GM20000 (cell line): ENCODE measurements at places on chromosomes 3 and 15.

DNA sequence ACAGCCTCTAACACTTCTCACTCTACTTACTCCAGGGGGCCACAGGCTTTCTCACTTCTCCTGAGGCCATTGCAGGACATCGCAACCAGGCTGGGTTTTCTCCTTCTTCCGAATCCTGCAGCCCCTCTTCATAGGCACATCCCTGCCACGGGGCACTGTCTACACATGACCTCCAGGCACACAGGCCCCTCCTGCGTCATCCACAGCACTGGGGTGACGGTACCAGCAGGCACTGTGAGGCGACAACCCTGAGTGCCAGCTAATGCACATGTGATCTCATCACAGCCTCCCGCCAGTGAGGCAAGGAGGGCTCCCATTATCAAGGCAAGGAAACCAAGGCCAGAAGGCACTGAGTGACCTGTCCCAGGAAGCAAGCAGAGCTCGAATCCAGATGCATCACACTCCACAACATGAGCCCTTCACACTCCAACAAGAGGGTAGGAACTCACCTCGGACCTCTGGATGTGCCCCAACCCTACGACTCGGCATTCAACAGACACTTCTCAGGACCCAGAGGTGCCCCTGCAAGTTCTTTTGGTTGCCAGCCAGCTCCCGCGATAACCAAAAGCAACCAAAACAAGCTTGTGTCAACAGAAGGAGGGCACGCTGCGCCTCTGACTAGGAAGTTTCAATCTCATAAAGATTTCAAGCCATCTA is 16.7 kb downstream of the FAM174B start:
- no peak for DNase-seq

GRCh38 chr3:125085166-125085565 is 29.4 kb upstream of the HEG1 start:
- DNase-seq: no peak

- no peak for DNase-seq
Observed at GRCh38 chr3:184459355-184459754, 79.5 kb downstream of the CHRD start.

GRCh38 chr15:71044006-71044405 is 71.3 kb upstream of the THSD4 start:
- no peak for DNase-seq

GRCh38 chr3:38354588-38355330 is 8.2 kb downstream of the XYLB start:
- no peak for DNase-seq

DNA sequence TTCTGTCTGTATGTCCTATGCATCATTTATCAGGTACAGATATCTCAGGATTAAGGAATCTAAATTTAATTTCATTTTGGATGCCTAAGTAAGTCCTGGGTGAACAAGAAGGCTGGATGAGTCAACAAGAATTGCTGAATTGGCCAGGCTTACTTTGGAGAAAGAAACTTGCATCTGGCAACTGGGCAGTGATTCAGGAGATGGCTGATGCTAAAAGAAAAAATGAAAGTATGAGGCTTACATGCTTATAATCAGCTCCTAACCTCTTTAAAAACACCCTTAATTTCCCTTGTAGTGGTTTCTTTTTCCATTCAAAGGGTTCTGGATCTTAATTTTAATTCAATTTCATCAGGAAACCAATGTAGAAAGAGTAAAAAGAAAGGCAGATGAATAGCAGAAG is 228.8 kb upstream of the PEX5L start:
- no peak for DNase-seq

GRCh38 chr3:78765671-78766485 is 1001.9 kb downstream of the ROBO1 start:
- no peak for DNase-seq
